ENCODE measurements at places on chromosomes 6 and 20.

DNA sequence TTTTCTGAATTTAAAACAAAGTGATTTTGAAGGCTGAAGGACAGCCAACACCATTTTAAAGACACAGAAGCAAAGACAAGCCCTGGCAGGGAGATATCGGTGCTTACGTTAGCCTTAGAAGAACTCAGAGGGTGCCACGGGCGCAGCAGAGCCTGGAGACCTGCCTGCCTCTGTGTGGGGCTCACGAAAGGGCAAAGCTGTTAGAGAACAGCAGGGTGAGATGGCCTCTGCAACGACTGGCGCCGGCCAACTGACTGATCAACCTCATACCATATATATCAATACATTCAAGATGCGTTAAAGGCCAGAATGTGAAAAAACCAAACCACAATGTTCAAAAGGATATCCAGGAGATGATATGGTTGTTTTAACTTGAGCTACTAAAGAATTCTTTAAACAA is 151.0 kb upstream of the RPS6KA2 start:
- no peak for DNase-seq

DNA sequence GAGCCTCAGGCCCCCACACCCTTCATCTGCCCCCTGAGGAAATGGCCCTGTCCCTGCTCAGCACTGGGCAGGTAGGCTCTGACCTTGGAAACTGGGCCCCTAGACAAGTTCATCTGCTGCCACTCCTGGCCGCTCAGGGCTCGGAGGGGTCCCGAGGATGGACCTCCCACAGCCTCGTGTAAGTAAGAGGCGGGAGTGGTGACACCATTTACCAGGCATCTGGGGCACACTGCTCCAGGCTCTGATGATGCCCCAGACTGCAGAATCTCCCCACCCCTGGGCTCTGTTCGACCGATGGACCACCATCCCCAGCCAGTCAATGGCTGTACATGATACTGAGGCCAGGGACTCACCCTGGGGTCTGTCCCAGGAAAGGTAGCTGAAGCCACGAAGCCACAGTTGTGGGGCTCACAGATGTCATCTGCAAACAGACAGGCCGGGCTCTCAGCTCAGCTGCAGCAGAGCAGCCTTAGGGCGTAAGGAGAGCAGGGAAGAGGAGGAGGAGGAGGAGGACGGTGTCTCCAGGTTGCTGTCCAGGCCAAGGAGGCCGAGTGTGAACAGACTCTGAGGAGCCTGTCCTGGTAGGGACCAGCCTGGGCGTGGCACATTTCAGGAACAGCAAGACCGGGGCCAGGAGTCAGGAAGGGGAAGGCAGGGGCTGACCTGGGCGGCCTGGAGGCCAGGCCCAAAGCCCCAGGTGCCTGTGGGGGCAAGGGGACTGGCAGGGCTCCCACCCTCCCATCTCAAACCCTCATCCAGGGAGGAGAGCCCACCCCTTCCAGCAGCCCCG is 300.4 kb downstream of the TAF4 start:
- no peak for DNase-seq

GRCh38 chr6:156597095-156597494 is 180.1 kb upstream of the ARID1B start:
- DNase-seq: no peak

DNA sequence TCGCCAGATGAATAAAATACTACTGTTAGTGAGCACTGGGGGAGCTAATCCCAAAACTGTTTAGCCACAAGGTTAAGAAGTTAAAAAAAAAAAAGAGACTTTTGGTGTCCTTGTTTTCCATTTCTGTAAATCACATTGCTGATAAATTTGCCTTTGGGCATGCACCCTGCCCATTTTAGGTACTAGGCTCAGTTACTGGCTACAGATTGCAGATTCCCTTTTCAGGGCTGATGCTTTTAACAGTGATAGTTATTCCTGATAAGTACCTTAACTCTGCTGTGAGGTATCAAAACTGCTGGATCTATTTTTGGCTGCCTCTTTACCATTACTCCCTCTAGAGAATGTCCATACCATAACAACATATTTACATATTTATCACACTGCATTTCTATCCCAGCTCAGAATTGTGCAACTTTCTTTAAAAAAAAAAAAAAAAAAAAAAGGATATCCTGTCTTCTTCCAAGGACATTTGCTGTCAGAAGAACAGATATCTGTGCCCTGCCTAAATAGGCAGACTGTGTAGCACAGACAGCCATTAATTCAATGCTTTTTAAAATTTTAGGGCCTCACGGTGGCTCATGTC is 94.5 kb downstream of the SSR1 start:
- DNase-seq: no peak

DNA sequence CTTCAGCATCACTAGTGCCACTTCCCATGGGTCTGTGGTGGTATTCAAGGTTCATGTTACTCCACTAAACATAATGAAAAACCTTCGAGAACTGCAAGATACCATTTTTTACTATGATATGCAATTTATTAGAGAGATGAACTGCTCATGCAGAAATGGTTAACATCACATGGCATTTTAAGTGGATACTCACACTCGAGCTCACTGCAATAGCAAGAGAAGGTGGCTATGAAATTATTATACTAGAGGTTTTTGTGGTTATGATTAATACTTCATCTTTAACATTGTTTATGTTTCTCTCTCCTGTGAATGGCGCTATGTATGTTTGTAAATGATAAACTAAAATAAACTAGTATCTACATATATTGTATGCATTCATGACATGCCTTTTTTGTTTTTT is 35.1 kb downstream of the SCAF8 start:
- DNase-seq: no peak
